ENCODE measurements at places on chromosomes 16 and 17.

- no peak for ATAC-seq
These were observed 123.1 kb downstream of the CA10 start for GRCh38 chr17:52035336-52035915.

DNA sequence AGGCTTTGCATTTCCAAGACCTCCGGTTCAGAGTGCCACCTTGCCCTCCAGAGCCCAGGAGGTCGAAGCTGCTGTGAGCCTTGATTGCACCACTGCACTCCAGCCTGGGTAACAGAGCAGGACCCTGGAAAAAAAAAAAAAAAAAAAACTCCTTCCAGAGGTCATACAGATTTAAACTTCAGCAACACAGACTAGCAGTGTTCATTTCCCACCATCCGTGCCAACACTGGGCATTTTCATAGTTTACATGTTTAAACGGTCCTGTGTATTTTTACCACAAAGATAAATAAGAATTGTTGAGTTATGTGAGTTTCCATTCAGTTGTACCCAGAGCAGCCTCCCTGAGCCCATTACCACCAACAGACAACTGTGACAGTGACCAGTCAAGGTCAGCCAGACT, 50.4 kb downstream of the ZDHHC7 start:
- no peak for ATAC-seq

GRCh38 chr16:26111900-26112299, 420.1 kb downstream of the HS3ST4 start:
- ATAC-seq = no peak

- ATAC-seq = no peak
These were observed 275.1 kb downstream of the BCAS3 start for GRCh38 chr17:60952747-60953146.

DNA sequence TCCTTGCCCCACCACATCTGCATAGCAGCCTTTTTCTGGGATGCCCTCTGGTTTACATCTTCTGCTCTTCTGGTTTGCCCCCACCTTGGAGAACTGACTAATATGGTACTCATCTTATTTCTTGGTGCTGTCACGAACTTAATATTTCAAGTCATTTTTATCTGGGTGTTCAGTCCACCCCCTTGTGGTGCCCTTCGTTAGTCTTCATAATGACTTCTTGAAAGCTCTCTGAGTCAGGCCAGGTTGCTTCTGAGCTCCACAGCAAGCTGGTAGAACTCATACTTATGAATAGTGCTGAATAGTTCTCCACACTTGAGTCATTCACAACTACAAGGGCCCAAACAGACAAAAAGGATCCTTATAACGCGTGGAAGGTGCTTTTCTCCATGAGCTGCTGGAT, 35.8 kb upstream of the TEKT3 start:
- ATAC-seq = no peak

- no peak for ATAC-seq
These were observed 5.1 kb downstream of the NBR1 start for GRCh38 chr17:43176119-43176570.

GRCh38 chr17:9343516-9343915, 232.1 kb downstream of the STX8 start:
- no peak for ATAC-seq

GRCh38 chr16:2194852-2195321, 1.5 kb downstream of the CASKIN1 start:
- ATAC-seq = peak; percentile 65

GRCh38 chr17:75110234-75110937, 617 bp downstream of the ARMC7 start:
- ATAC-seq = peak; percentile 1

DNA sequence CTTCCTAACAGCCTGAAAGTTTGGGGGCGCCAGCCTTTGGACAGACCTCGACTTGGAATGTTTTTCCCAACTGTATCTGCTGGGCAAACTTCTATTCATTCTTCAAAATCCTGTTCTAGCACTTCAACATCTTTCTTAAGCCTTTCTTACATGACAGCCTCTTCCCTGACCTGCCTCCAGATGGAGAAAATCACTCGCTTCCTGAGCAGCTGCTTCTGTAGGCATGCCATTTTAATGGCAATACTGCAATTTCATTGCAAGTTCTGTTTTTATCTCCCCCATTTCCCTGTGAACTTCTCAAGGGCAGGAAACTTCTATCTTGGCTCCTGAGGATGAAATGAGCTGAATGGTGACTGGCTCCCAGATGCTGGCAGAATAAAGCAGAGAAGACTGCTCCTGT, 128.8 kb upstream of the ASIC2 start:
- ATAC-seq = no peak

DNA sequence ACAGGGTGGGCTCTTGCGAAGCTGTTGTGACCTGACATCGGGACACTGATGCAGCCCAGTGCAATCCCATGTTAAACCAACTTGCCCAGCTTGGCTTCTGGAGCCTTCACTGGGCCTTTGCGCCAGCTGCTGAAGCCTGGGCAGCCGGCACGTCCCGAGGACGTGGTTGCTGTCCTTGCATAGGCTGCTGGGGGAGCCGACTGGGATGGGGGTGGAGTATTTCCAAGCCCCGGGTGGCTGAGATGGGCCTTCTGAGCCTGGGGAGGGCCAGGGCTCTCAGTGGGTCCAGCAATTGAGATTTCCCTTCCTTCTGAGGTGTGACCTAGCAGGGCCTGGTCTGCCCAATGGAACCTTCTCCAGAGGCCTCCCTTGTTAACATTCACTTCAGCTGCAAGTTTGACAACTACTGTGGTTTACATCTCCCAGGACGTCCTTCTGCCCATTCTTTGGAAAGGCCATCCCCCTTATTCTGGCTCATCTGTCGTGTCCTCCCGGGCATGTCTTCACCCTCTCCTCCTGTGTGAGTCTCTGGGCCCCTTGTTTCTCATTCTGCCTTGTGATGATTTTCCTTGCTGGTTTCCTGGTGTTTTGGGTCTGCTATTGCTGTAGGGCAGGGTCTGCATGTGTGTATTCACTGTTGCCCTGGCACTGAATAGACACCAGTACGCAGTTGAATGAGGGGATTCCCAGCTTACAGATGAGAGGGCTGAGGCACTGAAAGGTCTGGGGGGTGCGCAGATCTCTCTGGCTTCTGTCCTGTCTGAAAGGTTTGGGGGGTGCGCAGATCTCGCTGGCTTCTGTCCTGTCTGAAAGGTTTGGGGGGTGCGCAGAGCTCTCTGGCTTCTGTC, 34.4 kb downstream of the HAPSTR1 start:
- ATAC-seq = no peak

DNA sequence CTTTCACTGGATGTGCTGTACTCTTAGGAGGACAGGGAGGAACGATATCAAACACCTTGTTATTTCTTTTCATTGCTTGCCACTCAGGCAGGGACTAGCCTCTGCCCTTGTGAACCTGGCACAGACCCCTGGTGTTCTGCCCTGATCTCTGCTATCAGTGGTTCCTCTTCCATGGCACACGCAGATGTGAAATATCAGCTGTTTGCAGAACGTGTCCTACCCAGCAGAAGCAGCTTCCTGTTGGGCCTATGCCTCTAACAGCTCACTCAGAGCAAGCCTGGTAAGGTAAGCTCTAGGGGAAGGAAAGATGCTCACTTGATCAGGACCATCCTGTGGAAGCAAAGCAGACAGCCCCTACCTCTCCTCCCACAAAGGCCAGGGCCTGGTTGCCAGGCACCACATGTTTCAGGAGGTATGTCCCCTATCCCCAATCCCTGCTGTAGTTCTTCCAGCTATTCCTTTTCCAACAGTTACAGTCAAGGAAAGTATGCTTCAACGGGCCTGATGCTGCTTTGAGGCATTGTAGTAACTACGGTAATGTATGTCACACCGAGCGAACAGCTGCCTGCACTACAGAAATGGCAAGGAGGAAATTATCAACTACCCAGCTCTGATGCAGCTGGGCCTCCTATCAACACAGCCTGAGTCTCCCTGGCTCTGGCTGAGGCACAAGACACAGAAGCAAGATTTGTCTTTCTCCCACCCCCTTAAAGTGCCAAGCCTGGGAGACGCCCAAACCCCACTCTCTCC, 41.3 kb upstream of the GFOD2 start:
- ATAC-seq = no peak

DNA sequence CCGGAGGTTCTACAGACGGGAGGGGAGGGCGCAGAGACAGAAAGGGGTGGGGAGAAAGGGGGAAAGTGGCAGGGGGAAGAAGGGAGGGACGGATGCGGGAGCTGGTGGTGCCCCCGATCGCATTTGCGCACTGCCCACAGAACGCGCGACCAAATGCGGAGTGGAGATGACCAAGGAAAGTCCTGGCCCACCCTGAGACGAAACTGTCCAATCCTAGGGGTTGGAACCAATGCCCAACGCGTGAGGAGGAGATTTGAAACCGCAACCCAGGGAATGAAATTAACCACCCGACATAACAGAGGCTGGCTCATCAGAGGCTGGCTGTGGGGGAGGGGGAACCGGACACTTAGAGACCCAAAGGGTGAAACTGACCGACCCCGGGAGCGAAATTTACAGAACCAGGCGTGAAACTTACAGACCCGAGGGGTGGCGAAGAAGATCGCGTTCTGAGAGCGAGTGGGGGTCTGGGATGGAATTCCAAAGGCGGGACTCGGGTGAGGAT, 1.4 kb downstream of the HES7 start:
- no peak for ATAC-seq

DNA sequence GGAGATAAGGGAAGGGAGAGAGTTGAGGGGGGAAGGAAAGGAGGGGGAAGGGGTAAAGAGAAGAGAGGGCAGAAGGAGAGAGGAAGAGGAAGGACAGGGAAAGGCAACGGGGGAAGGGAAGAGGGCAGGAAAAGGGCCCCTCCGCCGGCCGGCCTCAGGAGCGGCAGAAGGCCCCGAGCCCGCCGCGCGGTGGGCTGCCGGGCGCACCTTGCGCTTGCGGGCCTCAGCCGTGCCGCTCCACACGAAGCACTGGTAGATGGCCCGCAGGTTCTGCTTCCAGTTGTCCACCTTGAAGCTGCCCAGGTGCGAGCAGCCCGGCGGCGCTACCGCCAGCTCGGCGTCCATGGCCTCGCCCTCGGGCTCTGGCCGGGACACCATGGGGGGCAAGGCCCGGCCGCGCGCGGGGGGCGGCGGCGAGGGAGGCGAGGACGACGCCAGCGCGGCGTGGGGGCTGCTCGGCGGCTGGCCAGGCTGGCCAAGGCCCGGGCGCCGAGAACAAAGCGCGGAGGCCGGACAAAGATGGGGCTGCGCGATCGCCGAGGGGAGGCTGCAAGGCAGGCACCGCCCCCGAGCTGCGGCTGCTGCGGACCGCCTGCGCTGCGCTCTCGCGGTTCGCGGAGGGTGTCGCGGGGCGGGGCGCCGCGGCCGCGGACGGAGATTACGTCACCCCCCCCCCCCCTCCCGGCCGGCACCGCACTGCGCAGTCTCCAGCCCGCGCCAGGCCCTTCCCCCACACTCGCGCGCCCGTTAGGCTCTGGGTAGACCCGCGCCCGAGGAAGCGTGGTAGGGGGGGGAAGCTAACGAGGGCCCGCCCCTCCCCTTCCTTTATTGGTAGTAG, at the start of gene USP22:
Gene USP22 (minus strand): TSS at position 554 of the 838 bp plus-strand sequence. CDS start 176 bp downstream, at position 378.
- ATAC-seq = peak; percentile 92

GRCh38 chr17:1374431-1375177, 25.4 kb downstream of the YWHAE start:
- no peak for ATAC-seq

DNA sequence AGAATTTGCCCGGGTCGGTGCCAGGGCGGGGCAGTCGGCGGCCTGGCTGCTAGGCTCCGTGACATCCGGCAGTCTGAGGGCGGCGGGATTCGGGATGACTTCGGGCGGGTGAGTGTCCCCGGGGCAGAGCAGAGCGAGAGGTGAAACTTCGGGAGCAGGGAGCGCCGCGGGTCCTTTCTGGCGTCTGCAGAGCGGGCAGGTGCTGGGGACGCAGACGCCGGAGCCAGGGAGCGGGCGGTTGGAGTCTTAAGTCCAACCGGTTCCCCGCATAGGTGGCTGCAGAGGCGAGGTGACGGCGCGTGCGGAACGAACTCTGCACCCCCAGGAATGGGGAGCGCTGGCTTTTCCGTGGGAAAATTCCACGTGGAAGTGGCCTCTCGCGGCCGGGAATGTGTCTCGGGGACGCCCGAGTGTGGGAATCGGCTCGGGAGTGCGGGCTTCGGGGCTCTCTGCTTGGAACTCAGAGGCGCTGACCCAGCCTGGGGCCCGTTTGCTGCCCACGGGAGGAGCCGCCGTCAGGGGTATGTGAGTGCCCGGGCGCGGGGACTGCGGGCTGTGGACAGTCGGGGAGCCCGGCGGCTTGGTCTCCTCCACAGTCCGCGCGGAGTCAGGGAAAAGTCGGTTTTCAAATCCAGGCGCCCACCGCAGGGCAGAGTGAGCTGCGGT, at the start of gene B4GALNT2:
Gene B4GALNT2 (plus strand): TSS at position 71 of the 666 bp plus-strand sequence. CDS start 24 bp downstream, at position 95.
- peak; percentile 49 for ATAC-seq

GRCh38 chr16:89723279-89724250, 2.2 kb downstream of the ZNF276 start:
- peak; percentile 44 for ATAC-seq

DNA sequence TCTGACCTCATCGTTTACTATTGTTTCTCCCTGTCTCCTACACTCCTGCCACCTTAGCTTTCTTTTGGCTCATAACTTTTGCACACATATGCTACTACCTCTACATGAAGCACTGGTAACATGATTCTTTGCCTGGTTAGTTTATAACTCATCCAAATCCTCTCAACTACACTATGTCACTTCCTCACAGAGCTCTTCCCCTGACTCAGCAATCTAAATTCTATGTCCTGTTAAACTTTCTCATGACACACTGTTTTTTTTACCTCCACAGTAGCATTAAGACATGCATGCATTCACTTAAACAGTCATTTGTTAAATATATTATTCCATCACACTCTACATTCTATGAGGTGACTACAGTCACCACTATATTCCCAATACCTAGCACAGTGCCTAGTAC, 19.7 kb downstream of the APPBP2 start:
- peak; percentile 65 for ATAC-seq

- no peak for ATAC-seq
These were observed 116.5 kb upstream of the GOT2 start for GRCh38 chr16:58850678-58851020.

DNA sequence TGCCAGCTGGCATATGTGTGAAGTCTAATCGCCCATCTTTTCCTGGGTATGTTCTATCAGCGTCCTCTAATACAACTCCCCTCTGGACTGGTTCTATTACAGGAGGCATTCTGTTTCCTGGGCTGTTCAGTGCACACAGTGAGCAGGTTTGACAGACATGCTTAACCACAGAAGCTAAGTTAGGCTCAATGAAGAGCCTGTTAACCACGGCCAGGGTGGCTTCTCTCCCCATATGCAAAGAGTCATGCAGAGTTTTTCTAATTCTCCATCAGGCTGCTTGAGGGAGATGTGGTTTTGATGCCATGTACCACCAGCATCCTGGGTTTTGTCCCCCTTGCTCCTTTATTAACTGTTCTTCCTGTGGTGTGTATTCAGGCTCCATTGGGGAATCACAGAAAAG, 57.2 kb upstream of the ALOX12 start:
- no peak for ATAC-seq

GRCh38 chr16:69747115-69747514, 7.6 kb downstream of the NOB1 start:
- ATAC-seq = no peak

GRCh38 chr17:48639982-48640857, 14.1 kb upstream of the HOXB9 start:
- no peak for ATAC-seq

DNA sequence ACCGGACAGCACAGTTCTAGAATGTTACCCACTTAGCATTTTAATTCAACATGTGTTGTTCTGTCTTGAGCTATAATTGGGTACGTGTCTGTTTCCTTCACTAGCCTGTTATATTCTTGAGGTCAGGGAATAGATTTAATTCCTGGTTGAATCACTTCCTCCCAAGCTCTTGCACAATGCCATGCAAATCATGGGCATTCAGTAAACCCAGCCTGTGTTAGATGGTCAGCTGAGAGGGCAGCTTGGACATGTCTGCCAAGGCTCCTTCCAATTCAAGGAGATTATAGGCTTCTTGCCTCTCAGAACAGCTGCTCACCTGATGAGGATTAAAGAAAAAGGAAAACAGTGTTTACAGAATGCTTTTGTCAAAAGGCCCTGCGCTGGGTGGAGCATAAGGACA, 12.6 kb downstream of the C1QTNF1 start:
- ATAC-seq = peak; percentile 67

GRCh38 chr17:9074131-9074530, 52.8 kb downstream of the NTN1 start:
- ATAC-seq = peak; percentile 97

All from esophagus mucosa (tissue), 1 donor.